GM23338 (cell line): ENCODE measurements at places on chromosomes 16 and 17.
A peak's percentile ranks its signal among the peaks of the same experiment; 100 is the strongest.

- no peak for DNase-seq
Measured at GRCh38 chr16:68065716-68066305, 19.4 kb upstream of the NFATC3 start.

GRCh38 chr17:65198653-65199382 is 61.6 kb downstream of the RGS9 start:
- DNase-seq: peak; percentile 78

- DNase-seq: peak; percentile 86
Measured at GRCh38 chr16:17784073-17784472, 313.3 kb upstream of the XYLT1 start.

GRCh38 chr17:65941356-65941899 is 250.5 kb downstream of the CEP112 start:
- DNase-seq: peak; percentile 13

DNA sequence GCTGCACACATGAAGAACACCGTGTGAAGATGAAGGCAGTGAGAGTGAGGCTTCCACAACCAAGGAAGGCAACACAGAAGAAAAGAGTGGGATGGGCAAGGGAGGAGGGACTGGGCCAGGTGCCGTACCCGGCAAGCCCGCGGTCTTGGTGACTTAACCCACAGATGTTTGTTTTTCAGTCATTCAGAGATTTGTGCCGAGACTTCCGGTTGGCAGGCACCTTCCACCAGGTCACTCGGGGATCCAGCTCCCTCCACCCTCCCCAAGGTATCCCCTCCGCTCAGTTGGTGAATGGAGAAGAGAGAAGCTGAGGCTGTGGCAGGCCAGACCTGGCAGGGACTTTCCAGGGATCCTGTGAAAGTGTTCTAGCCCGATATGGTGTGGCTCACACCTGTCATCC is 4.9 kb upstream of the KREMEN2 start:
- DNase-seq: no peak

DNA sequence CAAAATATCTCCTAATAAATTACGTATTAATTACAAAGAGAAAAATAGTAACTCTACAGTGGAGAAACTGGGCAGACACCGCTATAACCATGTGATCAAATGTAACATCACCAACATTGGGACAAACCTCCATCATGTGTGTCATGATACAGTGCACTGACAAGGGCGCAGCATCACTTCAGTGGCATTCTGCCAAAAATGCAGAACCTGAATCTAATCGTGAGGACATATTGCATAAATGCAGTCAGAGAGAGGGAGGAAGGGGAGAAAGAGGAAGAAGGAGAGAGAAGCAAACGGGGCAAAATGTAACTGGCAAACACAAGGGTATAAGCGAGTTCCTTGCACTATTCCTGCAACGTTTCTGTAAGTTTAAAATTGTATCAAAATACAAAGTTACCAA is 74.2 kb upstream of the MARCHF10 start:
- no peak for DNase-seq

DNA sequence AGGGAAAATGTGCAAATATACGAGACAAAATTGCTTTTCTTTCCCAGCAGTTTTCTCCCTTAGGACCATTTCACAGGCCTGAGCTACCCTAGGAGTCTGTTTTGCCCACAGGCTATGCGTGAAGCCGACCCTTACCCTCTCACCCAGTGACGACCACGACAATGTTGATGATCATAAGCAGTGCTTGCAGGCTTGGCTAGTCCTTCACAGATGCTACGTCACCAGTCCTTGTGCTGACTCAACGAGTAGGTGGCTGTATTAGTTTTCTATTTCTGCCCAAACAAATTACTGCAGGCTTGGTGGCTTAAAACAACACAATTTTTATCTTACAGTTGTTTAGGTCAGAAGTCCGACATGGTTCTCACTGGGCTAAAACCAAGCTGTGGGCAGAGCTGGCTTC is 574.6 kb upstream of the HSBP1 start:
- DNase-seq: no peak

- peak; percentile 75 for DNase-seq
Measured at GRCh38 chr17:45270828-45271418, 9.0 kb upstream of the SPATA32 start.

DNA sequence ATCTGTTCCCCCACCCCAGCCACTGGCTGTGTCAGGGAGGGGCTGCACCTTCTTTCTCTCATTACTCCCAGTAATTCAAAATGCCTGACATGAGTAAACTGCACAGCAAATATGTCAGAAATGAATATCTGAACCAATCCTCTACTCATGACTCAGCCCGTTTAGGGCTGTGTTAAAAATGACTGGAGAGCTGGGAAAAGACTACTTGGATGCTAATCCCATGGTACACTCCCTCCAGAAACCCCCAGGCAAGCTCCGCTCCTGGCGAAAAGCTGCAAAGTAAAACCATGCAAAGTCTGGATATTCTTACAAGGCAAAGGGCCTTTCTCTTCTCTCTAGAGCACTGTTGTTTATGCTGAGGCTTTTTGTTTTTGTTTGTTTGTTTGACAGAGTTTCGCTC is 448.1 kb upstream of the DYNLRB2 start:
- no peak for DNase-seq

DNA sequence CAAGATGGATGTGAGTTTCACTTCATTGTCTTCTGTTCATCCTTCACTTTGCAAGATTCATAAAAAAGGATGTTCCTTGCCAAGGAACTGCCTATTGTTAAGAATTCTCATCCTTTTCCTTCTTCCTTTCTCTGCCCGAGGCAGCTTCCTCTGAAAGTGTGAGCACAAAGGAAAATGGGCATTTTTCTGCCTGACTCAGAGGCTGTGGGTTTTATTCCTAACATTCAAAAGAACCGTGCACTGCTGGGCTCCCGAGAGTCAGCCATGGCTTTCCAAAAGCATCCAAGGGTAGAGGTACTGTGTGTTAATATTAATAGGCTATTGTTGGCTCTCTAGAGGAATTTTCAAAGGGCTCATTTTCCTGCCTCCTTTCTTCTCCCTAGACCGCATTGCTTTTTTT is 289.4 kb downstream of the ABCC12 start:
- no peak for DNase-seq

DNA sequence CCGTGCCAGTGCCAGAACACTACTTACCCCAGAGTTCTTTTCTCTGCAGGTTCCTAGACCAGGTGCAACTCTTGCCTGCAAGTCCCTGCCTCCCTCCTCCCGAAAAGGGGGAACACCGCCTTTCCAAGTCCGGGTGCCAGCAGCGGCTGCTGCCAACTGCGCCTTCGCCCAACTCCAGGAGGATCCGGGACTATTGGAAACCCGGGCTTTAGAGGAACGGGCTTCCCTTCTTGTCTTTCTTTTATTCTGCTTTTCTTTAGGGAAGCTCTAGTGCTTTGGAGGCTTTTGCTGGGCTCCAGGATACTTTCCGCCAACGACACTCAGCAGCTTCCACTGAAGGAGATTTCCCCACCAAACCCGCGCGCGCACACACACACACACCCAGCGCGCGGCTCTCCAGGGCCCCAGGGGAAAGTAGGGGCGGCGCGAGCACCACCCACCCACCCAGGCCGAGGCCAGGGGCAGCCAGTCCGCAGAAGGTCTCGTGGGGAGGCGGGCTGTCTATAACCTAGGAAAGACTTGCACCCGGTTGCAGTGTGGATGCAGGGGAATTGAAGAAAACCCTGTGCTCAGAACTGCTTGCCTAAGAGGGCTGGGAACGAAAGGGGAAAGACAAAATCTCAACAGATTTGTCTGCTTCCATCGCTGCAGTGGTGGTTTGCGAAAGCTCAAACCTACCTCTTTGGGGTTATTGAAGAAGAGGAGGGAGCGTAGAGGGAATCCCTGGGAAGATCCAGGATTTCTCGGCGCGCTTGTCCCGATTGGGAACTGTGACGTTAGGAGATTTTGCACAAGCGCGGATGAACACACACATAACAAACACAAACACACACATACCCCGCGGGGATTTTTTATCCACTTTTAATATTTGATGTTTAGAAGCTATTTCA is 977 bp upstream of the CA10 start:
- peak; percentile 22 for DNase-seq
